ENCODE measurements at places on chromosomes 12 and 14.

DNA sequence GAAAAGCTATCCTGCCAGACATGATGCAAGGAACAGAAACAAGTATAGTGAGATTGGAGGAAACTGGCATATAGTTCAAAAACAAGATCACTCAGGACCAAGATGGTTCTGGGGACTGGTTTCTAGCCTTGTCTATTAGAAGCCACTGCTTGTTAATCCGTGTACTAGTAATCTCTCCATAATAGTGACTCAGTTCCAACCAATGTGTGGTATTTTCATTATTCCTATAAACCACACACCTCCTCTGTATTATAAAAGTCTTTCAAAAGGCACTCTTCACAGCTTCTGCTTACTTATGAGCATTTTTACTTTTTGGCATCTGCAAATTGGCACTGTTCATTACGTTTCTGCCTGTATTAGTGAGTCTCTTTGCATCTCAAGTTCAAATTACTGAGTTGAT, 140.3 kb downstream of the SLC6A15 start:
- DNase-seq, result no peak

- DNase-seq, result no peak
Measured at GRCh38 chr12:124732275-124733075, 131.2 kb downstream of the SCARB1 start.

DNA sequence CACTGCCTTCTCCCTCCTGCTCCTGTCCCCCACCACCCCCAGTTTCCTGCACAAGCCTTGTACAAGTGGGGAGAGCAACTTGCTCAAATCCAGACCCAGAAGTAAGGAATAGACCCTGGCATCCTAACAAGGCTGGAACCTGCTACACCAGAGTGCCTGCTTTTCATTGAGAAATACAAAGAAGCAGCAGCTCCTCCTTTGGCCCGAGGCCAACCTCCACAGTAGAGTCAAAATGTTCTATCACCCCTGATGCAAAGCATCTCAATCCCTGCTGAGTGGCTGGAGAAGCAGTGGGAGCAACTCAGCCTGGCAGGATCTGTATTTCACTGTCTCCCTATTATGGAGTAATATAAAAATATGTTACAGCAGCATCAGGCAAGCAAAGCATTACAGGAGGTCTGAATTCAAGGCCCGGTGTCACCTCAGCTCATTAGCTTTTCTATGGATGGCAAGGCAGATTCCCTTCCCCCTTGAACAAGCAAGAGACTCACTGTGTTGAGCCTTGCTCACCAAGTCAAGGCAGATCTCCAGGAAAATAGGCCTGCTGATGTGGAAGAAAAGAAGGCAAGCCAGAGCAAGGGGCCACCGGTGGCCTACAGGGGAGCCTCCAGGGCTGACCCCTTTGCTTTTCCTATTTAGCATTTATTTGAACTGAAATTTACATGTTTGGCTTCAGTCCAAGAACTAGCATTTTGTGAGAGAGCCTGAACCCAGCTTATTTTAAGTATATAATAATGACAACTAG, 186.3 kb upstream of the EGLN3 start:
- DNase-seq, result no peak

DNA sequence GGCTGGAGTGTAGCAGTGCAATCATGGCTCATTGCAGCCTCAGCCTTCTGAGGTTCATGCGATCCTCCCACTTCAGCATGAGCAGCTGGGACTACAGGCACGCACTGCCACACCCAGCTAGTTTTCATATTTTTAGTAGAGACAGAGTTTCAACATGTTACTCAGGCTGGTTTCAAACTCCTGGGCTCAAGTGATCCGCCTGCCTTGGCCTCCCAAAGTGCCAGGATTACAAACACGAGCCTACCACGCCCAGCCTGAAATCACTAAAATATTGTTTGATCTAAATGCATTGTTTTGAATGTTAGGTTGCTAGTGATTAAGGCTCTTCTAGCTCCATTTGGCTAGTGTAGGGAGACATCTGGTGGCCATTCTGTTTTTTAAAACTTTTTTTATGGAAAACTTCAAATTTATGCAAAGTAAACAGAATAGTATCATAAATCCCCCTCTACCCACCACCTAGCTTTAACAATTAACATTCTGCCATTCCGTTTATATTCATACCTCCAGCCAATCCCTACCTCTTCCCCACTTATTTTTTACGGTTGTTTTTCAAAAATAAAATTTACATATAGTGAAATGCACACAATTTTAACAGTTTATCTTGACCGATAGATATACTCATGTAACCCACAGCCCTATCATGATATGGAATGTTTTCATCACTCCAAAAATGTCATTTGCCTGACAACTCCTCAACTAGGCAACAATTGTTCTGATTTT, 37.8 kb downstream of the MYO1H start:
- peak; percentile 45 for DNase-seq

GRCh38 chr12:761256-761655, 8.9 kb downstream of the WNK1 start:
- no peak for DNase-seq

- no peak for DNase-seq
Measured at GRCh38 chr14:96649327-96649601, 147.1 kb downstream of the PAPOLA start.

- DNase-seq, result peak; percentile 33
Measured at GRCh38 chr12:44403185-44403584, 472.9 kb downstream of the NELL2 start.

DNA sequence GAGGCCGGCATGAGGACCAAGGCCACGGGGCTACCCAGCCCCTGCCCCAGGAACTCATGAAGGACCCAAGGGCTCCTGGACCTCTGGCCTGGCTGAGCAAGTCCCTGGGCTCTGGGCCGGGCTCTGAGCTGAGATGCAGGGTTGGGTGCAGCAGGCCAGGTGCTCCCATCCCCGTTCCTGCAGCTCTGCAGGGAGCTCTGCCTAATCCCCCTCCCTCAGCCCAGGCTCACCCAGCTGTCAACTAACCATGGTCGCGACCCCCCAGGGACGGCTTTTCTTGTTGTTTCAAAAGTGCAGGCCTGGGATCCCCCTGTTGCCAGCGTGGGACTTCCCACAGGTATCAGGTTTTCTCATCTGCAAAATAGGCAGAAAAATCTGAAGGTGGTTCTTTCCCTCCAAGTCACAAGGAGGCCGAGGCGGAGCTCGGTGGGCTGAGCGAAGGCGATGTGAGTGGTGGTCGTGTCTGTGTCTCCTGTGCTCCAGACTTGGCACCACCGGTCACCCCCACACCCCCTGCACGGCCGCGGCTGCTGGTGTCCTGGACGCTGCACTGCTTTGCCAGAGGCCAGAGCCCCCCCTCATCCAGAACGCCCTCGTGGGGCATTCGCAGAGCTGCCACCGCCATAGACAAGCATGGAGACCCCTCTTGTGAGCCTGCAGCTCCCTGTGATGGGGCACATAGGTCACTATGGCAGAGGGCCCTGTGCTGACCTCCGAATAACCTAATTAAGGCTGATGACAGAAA, 22.5 kb upstream of the GALNT9 start:
- DNase-seq, result no peak

DNA sequence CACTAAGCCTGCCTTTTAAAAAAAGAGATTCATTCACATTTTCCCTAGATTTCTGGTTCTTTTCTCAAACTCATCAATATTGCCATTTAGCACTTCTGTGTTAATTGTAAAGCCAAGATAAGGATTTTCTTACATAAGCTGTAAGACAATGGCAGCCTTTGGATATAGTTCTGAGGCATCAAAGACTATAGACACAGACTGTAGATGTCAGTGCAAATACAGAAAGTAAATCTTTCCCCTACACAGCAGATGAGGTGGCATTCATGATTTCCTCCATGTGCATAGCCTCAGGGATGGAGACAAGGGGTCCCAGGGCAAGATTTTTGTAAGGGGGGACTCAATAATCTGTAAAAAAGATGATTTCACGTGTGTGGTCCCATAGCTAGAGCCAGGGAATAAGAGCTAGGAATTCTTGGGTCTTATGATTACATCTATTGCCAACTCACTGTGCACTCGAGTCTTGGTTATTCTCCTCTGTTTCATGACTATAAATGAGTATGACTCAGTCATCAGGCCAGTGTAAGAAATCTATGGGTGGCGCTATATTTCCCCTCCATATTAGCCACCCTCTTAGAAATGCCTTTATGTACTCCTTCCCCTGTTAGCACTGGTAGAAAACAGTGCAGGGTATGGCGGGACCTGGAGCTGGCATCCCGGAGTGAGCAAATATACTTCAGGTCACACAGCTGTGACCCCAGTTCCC, 207.5 kb downstream of the EXOC5 start:
- DNase-seq, result no peak

DNA sequence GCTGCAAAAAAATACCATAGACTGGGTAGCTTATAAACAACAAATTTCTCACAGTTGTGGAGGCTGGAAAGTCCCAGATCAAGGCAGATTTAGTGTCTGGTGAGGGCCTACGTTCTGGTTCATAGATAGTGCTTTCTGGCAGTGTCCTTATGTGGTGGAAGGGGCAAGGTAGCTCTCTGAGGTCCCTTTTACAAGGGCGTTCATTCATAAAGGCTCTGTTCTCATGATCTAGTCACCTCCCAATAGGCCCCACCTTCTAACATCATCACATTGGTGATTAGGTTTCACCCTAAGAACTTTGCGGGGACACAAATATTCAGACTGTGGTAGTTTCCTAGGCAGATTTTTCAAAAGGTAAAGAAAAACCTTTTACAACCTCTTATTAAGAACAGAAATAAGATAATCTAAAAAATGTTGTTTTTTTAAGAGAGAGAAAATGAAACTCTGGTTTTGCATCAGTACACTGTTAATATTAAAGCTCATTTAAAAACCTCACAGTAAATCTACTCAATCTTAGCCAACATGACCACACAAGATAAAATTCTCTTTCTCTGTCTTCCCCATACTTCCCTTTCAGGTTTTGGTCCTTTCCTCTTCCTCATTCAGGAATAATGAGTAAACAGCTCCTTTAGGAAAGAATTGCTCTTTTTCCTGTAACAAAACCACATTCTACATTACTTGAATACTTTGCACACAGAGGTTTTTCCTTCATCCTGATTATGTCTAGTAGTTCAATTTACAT, 117.5 kb downstream of the UNC79 start:
- DNase-seq, result no peak

Measured in erythroblast (primary cell).